Hematopoietic multipotent progenitor cell treated with erythropoietin and hydrocortisone succinate and interleukin-3 and kit ligand, for 4 days (in vitro differentiated cells): ENCODE measurements at places on chromosomes 6 and 20.

DNA sequence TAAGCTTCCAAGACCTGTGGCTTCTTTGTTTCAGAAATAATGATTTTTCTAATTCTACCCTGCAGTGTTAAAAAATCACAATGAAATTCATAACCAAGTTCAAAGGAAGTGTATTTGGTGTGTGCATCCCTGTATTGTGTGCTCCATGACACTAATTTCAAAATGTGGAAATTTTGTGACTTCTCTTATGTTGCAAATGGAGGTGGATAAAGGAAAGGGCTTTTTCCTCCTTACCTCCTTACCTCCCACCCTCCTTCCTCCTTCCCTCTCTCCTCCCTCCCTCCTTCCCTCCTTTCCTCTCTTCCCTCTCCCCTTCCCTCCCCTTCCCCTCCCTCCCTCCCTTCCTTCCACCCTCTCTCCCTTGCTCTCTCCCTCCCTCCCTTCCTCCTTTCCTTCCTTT lies 10.5 kb downstream of the CDH4 start:
- no peak for DNase-seq

GRCh38 chr6:35733633-35734032 lies 3.2 kb upstream of the ARMC12 start:
- DNase-seq = no peak

GRCh38 chr6:157170535-157170934 lies 152.8 kb downstream of the TMEM242 start:
- no peak for DNase-seq

DNA sequence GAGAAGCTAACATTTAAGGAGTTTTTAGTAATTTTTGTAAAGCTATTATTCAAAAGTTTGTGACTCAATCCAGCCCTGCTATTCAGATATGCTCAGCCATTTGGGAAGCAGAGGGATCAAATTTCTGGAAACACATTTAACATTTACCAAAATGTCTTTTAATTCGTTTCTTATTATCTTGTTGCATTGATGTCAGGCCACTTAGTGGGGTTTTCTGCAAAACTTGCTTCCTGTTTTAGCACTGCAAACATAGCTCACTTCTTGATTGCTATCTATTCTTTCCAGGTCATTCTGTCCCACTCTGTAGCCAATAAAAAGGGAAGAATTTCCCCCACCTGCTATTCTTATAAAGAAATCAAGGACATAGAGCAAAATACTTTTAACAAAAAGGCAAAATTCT lies 176.9 kb upstream of the SUPT3H start:
- DNase-seq = peak; percentile 46

DNA sequence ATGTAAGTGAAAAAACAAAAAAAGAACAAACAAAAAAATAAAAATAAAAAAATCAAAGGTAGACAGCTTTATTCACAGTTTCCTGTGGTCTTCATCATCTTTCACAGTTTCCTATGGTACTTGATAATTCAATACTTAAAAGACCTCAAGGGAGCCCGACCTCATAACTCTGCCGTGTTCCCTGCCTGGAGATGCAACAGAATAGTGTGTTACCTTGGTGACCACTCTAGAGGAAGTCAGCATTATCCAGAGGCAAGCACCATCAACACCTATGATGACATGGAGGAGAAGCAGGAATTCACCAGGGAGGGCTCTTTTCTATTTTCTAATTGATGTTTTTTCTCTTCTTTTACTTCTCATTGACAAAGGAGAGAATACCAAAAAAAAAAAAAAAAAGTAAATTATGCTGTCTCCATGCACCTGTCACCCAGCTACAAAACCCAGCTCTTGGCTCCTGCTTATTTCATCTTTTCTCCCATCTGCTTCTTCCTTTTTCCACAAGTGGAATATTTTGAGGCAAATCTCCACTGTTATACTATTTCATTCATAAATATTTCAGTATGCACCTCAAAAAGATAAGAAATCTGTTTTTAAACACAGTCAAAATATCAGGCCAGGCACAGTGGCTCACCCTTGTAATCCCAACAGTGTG lies 95.8 kb upstream of the STXBP5 start:
- DNase-seq = no peak

- DNase-seq = no peak
Measured at GRCh38 chr6:85797993-85798392, 155.3 kb upstream of the SYNCRIP start.

DNA sequence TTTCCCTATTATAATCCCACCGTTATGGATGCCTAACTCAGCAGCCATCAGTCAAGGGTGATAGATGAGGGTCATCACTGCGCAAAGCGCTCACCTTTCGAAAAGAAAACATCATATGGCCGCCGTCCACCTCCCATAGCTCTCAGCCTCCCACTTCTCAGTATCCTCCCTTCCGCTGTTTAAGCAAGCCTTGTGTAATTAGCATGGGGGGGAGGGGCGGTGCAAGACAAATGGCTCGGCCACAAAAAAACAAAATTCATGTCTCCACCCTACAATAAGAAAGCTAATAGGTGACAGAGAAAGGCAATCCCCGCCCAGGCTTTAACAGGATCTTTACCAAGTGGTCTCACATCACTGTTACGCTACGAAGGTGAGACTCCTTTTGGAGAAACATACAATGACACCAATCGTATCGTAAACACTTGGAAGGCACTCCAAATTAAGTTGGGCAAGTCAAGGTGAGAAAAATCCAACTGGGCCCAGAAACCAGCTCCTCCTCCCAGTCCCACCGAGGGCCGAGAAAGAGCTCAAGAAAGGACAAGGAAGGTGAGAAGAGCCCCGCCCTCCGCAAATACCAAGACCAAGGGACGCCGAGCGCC lies 645 bp downstream of the DDX39B start:
- peak; percentile 92 for DNase-seq

- DNase-seq = no peak
Measured at GRCh38 chr20:59895908-59896307, 37.5 kb downstream of the SYCP2 start.

- no peak for DNase-seq
Measured at GRCh38 chr6:163757520-163757919, 343.0 kb downstream of the QKI start.

GRCh38 chr6:66638099-66638498 lies 931.1 kb upstream of the EYS start:
- no peak for DNase-seq
